ENCODE measurements at places on chromosomes 7 and 10.

GRCh38 chr7:30840141-30841024, 69.2 kb downstream of the MINDY4 start:
- no peak for DNase-seq

DNA sequence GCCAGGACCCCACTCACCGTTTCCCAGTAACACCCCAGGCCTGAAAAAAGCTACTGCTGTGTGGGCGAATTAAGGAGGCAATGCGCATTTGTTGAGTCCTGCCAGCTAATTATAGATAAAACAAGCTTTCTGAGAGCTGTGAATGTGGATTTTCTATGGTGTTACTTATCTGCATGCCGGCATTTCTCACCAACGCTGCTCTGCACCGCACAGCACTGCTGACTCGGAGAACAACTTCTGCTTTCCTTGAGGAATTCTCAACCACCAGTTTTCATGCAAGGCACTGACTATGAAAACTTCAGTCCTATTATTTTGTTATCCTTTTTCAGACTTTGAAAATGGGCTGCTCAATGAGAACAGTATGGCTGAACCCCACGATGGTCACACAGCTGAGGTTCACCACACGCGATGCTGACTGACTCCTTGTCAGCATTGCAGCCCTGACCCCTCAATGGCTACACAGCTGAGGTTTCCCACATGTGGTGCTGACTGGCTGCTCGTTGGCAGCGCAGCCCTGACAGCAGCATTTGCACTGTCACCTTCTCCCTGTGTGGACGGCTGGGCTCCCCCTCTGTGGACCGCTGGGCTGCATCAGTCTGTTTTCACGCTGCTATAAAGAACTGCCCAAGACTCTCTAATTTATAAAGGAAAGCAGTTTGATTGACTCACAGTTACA, 190.6 kb downstream of the DIP2C start:
- DNase-seq = no peak

GRCh38 chr10:86411281-86411841, 44.8 kb upstream of the GRID1 start:
- DNase-seq = no peak

- no peak for DNase-seq
Measured at GRCh38 chr7:107833684-107834106, 30.7 kb upstream of the SLC26A3 start.

GRCh38 chr10:121753726-121754476, 155.7 kb upstream of the FGFR2 start:
- no peak for DNase-seq

- DNase-seq = no peak
Measured at GRCh38 chr10:43811871-43812270, 163.2 kb upstream of the ZNF32 start.

DNA sequence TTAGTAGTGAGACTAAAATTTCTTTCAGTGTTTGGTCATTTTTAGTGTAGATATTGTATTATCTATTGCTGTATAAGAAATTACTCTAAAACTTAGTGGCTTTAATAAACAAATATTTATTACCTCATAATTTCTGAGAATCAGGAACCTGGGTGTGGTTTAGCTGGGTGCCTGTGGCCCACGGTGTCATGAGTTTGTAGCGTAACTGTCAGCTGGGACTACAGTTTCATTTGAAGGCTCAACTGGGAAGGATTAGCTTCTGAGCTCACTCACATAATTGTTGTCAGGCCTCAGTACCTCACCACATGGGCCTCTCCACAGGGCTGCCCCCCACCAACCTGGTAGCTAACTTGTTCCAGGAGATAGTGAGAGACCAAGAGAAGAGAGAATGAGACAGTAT, 98.5 kb downstream of the SRI start:
- DNase-seq = no peak

DNA sequence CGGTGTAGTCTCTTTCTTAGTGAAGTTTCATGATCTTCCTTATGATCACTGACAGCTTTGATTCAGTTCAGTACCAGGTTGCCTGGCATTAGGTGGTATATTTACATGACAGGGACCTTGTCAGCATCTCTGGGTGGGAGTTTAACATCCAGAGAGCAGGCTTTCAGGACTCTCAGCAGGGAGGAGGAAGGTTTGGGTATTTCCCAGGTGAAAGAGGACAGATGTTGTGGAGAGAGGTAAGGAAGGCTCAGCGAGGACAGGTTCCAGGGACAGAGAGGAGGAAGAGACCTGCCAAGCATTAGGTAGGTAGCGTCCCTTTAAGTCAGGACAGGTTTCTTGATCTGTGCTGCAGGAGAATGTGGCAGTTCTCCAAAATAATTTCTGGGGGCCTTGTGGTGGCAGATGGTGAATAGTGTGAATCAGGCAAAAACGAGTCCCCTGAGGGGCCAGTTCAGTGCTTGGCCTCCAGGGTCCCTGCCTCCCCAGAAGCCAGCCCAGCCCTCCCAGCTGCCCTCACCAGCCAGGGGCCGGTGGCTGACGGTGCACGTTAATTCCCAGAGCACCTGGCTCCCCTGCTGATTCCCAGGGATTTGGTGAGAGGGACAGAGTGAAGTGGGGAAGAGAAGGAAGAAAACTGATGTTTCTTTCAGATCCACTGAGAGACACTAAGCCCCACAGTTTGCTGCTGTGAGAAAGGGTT, 82.0 kb downstream of the VWC2 start:
- DNase-seq = no peak

GRCh38 chr10:18140149-18140956, at the start of gene CACNB2:
TSS of gene CACNB2 (plus strand) at chr10:18140424.
- DNase-seq = no peak

DNA sequence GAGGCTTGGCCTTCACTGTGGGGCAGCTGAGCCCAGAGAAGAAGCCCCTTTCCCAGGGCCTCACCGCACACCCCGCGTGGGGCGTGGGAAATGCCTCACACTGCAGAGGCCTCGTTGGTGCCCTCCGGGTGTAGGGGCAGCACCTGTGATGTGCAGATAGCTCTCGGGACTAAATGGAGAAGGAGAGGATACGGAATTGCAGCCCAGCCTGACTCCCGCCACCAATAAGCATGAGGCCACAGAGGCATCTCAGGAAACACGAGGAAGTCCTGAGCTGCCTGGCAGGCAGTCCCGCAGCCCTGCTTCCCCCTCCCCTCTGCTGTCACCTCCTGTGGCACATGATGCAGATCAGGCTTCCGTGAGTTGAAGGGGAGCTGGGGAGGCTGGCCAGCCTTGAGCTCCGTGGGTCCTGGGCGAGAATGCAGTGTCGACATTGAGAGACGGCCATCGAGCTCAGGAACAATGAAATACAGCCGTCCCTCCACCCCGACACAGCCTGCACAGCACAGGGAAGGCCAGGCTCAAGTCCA, 59.6 kb upstream of the PPP2R2D start:
- DNase-seq = peak; percentile 15

DNA sequence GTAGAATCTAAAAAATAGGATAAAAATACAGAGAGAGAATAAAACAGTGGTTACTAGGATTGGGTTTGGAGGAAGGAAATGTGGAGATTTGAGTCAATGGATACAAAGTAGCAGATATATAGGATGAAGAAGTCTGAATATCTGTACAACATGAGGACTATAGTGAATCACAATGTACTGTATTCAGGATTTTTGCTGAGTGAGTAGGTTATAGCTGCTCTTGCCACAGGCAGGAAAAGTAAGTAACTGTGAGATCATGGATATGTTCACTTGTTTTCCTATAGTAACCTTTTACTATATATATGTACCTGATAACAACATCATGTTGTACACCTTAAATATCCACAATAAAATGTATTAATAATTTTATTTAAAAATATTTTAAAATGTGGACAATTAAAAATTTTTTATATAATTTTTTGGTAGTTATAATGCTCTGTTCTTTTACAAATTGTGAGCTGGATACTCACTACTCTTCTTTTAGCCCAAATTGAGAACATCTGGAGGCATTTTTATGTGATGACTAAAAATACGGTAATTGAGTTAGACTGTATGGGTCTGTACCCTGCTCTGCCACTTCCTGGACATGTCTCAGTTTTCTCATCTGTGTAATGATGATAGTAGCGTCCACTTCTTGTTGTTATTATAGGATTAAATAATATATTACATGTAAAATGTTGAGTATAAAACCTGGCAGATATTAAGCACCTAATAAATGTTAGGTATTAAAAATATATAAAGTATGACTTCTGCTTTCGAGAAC, 439.1 kb downstream of the AUTS2 start:
- no peak for DNase-seq

GRCh38 chr7:22611758-22612079, 111.7 kb upstream of the STEAP1B start:
- DNase-seq = no peak

DNA sequence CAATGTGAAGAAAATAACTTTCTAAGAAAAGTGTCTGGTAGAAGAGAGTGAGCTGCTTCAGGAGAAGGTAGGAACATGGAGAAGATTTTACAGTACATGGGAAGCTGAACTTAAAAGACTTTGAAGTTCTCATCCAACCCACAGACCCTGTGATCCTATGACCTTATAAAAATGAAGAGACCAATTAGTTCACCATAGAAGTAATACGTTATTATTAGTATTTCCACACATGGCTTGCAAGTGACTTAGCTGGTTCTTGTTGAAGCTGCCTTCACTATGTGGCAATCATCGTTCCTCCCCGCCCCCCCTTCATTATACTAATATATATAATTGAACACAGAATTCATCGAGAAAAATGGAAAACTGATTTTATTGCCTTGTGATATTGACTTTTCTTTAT, 129.1 kb downstream of the SND1 start:
- no peak for DNase-seq

- no peak for DNase-seq
Measured at GRCh38 chr7:46814516-46815250, 767.2 kb downstream of the TNS3 start.

DNA sequence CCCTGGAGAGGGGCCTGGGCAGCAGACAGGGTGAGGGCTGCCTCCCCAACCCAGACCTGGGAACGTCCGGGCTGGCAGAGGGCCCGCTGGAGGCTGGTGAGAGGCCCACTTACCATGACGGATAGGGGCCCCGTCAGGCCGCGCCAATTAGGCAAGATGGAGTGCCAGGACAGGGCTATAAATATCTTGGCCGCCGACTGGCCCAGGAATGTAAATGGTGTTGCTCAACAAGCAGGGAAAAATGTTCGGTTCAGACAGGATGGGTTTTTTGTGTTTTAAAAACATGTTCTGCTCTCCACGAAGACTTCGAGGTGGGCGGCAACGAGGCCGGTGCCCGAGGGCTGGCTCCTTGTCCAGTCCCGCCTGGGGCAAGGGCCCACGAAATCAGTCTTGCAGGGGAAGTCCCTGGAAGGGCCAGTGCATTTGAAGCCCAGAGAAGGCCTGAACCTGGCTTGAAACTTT, 35.8 kb upstream of the ELN start:
- no peak for DNase-seq

DNA sequence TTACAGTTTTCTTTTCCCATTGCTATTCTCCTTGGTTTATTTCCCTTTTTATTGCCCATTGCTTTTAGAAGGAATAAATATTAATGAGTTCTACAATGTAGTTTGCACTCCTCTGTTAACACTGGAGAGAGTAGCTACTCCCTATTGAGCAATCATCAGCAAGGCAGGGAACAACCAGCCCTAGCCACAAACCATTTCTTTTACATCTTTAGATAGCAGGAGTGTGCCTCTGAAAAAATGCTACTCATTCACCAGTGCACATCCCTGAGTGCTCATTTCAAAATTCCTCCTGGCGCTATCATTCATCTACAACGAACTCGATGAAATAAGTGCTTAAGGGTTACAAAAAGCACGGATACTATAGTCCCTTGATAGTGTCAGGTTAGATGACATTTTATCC, 252.9 kb downstream of the THSD7A start:
- no peak for DNase-seq

DNA sequence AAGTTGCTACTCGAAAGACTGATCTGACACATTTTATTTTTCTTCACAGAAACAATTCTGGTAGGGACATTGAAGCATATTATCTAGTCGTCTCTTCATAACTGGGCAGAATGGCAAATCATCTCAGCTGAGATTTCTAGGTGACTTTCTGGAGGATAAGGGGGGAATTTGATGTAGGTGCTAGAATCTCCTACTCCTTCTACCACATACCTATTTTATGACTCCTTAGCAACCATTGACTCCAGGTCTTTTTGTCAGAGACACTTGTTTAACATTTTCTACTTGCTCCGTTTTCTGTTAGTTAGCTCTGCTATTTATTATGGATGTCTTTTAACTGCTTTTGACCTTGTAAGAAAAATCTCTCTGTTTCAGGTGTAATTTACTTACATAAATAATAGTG, 380.9 kb upstream of the SEMA3C start:
- no peak for DNase-seq

- DNase-seq = peak; percentile 14
Measured at GRCh38 chr10:43227911-43228782, 38.7 kb downstream of the RASGEF1A start.

DNA sequence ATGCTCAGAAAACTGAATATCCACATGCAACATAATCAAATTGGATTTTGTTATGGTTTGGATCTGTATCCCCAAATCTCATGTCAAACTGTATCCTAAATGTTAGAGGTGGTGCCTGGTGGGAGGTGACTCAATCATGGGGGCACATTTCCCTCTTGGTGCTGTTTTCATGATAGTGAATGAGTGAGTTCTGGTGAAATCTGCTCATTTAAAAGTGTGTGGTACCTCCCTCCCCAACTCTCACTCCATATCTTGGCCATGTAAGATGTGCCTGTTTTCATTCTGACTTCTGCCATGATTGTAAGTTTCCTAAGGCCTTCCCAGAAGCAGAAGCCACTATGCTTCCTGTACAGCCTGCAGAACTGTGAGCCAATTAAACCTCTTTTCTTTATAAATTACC, 239.6 kb upstream of the KLF14 start:
- no peak for DNase-seq

All from CD4-positive, alpha-beta T cell treated with Interleukin-15 for 1 hour (primary cell).